EL (cell line): ENCODE measurements at places on chromosomes 2 and 18.

- DNase-seq = no peak
Measured at GRCh38 chr18:49279041-49279440, 181.4 kb downstream of the DYM start.

- no peak for DNase-seq
Measured at GRCh38 chr18:48769006-48769636, 181.6 kb downstream of the SMAD7 start.

GRCh38 chr2:6314218-6314960 is 551.3 kb downstream of the CMPK2 start:
- no peak for DNase-seq

- no peak for DNase-seq
Measured at GRCh38 chr2:234372506-234372905, 124.4 kb downstream of the ARL4C start.

GRCh38 chr2:220572385-220572784 is 945.0 kb downstream of the SLC4A3 start:
- peak; percentile 31 for DNase-seq

DNA sequence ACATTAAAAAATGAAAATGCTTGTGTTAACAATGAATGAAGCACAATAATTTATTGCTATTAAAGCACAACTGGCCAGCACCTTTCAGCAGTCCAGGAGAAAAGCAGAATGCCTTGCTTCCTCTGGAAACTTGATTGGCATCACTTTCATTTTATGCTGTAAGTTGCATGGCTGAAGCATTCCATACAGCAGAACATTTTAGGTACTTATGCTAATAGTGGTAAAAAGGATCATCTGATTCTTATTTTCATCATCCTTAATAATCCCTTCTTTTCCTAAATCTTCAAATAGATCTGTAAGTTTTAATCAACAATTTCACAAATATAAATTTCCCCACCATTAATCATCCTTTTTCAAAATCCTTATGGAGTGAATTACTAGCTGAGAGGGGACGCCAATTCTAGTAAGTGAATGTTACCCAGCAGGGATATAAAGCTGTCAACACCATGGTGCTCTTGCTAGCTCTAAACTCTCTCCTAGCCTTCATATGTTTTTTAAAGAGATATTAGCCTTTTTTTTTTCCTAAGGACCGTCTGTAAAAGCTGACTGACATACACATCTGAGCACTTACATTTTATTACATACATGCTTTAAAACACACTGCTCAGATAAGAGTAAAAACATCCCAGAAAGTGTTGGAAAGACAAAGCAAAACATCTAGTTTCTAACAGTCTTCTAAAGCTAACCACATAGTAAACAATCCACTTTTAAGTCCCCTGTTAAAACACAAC is 5.3 kb downstream of the SATB2 start:
- DNase-seq = peak; percentile 26
